NCI-H2107 (cell line): ENCODE measurements at places on chromosomes 11 and 22.
A peak's percentile ranks its signal among the peaks of the same experiment; 100 is the strongest.

DNA sequence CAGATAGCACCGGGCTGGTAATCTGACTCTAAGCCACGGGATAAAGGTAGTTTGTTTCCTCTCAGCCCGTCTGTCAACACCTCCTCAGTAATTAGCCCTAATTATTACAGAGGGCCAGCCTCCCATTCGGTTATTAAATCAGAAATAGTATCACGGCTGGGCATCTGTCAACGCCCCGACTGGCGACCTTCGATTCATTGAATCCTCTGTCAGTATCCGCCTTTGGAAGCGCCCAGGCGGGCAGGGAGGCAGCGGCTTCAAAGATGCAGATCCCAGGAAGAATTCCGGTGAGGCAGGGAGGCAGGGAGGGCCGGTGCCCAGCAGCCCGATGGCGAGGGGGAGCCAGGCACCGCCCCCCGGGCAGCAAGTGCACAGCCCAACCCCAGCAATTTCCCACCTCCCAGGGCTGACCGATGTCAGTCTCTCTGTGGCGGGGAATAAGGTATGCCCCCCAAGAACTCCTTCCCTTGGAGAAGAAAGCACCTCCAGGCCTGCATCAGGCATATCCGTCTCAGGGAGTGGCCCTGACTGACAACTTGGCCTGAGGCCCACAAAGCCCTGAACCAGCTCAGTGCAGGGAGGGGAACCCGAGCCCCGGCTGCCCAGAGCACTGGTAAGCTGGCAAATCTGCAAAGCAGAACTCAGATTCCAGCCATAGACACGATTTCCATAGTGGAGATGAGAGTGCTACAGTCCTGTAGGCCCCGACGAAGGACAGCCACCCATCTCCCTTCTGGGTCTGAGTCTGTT is 11.4 kb downstream of the GNB1L start:
- no peak for DNase-seq

GRCh38 chr11:106697058-106697457 is 321.2 kb downstream of the GUCY1A2 start:
- DNase-seq, result no peak

DNA sequence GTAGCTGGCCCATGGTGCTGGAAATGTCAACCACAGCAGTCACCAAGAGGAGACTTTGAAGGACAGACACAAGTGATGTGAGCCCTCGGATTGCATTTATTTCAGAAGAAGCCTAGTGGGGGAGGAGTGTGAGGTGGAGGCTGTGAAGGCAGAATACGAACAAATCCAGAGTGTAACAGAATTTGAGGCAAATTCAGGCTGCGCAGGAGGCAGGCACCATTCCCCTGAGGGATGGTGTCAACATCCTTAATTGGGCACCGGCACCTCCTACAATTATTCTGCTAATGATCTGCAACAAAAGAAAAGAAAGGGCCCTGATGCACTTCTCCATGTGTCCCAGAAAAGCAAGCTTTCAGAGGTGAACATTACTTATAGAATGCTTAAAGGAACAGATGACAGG is 32.2 kb downstream of the CWC15 start:
- no peak for DNase-seq

DNA sequence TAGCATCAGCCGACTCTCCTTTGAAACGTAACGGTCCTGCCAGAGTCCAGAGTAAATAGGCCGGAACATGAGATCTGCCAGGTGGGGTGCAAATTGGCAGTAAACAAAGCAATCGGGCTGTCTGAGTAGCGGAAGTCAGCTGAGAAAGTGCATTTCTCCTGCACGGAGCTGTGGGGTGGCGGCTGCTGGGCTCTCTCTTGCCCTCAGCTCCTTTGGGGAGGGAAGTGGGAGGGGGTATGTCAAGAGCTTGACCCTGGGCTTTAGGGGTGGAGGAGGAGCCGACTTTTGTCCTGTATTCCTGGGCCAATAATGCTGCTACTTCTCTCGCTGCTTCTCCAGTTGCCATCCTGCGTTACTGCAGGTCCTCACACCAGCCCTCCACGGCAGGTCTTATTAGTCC is 11.6 kb downstream of the GRIK4 start:
- peak; percentile 26 for DNase-seq

DNA sequence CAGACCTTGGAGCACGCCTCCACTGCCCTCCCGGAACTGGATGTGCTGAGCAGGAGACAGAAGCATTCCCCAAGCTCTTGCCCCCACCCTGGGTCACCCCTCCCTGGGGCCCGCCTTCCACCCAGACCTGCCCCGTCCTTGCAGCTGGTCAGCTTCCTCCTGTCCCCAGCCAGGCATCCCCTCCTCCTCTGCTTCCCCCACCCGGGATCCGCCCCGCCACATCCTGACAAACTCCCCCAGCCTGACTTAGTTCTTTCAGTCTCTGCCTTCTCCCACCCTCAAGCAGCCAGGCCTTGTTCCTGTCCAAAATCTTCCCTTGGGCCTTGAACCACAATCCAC is 1.1 kb upstream of the PLXNB2 start:
- DNase-seq, result no peak

- DNase-seq, result no peak
These were observed 15.7 kb downstream of the ZNF214 start for GRCh38 chr11:7004482-7004881.
